Suppressor macrophage (primary cell): ENCODE measurements at places on chromosomes 7 and 10.

DNA sequence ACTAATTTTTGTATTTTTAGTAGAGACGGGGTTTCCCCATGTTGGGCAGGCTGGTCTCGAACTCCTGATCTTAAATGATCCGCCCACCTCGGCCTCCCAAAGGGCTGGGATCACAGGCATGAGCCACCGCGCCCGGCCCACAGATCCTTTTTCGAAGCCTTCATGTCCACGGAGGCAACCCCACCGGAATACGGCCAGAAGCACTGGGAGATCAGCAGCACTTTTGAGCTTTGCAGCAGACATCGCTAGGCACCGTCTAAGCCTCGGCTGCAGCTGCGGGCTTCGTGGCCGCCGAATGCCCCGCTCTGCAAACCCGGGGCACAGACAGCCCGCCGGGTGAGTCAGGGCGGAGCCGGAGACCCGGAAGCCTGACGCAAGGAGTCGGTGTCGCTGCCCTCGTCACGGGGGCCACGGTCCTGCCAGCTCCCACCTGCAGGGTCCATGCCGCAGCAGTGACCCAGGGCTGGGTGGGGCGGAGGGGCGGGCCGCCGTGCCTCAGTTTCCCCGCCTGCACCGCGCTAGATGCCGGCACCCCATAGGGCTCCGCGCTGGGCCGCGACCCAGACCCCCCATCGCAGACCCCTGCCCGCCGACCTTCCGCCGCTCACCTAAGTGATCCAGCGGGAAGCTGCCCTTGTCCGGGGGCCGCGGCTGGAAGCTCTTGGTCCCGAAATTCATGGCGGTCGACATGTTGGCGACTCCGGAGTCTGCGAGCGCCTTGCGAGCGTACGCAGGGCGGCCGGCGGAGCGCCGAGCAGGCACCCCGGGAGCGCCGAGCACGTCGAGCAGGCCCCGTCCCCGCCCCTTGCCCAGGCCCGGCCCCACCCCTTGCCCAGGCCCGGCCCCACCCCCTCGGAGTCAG, at the start of gene COX19:
TSS of gene COX19 (minus strand) at position 730 of the 862 bp plus-strand sequence. CDS start at position 690, 40 bp downstream.
- peak; percentile 92 for DNase-seq

DNA sequence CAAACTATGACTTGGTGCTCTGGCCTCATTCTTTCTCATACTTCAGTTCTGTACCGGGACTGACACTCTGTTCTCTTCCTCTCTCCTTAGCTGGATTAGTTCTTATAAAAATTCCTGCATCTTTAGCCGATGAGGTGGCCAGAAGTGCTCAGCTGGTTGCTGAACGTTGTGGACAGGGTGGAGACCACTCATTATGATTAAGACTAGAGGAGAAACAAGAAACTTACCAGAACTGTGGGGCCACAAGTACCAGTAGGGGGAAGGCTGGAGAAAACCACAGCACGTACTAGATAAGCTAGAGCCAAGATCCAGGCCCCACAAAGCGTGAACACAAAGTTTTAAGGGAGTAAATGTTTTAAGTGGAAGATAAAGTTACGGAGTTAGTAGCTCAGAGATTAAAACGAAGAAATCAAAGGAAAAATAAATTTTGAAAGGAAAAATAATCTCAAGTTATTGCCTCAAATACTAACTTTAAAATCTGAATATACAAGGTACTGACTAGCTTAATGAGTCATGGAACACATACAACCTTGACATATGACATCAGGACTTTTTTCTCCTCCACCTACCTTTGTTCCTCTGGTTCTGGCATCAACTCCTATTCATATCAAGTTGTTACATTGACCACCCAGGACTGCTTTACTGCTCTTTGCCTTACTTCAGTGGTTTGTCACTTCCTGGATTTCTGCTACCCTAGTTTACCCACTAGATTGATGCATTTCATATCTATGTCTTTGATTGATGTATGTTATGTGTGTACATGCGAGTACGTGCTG, 469.0 kb downstream of the TFEC start:
- DNase-seq, result no peak

DNA sequence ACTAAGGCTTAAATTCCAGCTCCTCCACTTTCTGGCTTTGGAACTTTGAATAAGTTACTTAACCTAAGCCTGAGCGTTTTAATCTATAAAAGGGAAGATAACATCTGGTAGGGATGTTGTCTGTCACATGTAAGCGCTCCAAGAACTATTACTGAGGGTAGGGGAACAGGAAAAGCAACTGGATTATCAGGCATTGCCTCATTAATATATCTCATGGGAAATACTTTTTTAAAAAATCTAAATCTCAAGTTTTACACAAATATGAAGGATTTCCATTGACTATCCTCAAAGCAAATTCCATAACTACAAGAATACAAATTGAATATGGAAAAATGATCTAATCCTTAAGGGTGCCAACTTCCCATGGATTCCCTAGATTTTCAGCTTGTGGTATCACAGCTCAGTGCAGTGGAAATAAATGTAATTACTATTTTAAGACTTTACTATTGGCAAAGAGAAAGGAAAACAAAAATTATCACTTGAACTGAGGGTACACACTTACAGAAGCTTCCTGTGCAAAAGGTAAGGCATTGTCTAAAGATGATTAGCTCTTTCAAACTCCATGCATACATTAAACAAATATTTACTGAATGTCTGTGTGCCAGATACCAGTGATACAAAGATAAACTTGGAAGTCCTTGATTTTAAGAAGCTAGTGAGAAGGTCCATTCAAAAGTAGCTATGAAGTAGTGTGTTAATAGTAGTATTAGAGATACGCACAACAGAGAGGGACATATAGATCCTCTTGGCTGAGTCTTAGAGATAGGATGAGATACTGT, 38.4 kb downstream of the NT5C2 start:
- peak; percentile 27 for DNase-seq

- DNase-seq, result no peak
Observed at GRCh38 chr7:114970308-114970707, 48.4 kb downstream of the MDFIC start.

DNA sequence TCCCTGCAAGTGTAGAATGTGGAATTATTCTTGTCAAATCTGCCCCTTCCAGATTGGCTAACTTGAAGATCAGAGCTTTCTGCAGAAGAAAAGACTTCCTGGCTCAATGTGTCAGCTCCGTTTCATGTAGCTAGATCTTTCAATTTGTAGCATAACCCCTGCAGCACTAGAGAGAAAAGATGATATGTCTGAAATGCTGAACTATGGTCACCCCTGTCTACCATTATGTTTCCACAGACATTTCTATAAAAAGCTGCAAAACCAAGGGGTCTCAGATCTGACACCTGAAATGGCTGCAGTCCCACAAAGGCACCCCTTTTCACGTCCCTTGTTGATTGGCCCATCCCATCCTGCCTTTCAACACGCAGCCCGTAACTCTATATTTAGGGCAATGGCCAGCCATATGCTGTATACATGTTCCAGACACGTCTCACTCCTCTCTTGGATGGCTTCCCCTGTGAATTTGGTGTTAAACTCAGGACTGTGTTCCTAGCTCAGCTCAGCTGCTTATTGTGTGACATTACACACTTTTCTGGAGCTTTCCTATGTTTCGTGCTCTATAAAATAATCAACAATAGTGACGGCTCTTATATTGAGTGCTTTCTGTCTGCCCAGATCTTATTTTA, 648.6 kb upstream of the CELF2 start:
- DNase-seq, result no peak

- peak; percentile 21 for DNase-seq
Observed at GRCh38 chr7:92631850-92632487, 41.8 kb upstream of the FAM133B start.

DNA sequence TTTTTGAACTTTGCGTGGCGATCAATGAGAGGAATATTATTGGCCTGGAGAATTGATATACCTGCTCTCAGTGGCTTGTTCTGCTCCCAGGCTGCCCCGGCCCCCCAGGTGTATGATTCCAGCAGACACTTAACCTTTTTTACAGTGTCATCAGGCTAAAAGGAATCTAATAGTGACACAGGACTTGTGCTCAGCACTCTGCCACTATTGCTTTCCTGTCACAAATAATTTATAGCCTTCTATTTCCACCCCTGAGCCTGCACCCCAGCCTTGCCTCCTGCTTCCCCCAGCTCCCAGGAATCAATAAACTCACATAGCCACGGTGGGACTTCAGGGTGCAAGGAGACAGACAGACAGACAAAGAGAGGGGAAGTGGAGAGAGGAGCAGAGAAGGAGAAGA, 28.3 kb downstream of the PAX2 start:
- DNase-seq, result no peak

- DNase-seq, result no peak
Observed at GRCh38 chr10:62843600-62843999, 27.4 kb upstream of the EGR2 start.

DNA sequence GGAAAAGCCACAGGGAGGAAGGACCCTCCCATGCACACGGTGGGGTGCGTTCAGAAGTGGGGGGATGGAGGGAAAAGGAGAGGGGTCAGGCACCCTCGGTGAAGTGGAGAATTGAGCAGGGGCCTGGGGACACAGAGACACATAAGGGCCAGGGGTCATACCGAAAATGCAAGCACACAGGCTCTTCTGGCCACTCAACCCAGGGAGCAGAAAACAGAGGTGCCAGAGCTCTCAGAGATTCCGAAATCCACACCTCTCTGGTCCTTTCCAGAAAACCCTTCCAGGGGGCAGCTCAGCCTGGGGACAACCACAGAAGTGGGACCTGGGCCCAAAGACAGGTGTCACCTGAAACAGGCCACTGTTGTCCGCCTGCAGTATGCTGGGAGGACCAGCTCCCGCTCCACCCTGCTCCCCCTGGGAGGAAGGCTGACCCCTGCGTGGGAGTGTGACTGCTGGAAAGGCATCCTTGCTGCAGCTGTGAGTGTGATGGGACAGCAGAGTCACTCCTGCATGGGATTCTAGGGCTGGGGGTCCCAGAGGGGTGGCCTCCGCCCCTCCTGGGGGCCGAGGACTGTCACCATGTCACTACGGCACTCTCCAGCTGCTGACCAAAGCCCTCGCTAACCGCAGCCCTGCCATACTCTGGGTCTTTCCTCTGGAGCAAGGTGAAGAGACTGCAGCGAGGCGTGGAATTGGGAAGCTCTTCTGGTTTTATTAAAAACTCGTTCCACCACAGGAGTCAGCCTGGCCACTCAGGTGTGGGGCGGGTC, 63.1 kb downstream of the TMEM209 start:
- no peak for DNase-seq

DNA sequence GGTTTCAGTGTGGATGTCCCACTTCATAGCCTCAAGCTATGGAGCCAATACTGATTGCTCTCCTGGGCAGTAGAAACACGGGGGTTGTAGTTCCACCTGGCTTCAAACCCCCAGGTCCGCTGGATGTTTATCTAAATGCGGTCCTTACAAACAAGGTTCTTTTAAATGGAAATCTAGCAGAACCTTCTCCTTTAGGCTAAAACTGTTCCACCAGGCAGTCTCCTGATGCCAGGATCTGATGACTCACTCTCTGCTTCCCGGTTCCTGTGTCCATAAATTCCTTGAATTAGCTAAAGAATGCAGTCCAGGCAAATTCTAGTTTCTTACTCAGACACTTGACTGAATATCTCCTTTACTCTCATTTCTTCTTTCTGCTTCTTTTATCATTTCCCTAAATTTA, 108.4 kb upstream of the FAM3C start:
- DNase-seq, result no peak

- no peak for DNase-seq
Observed at GRCh38 chr7:122626785-122627184, 72.1 kb downstream of the RNF133 start.

DNA sequence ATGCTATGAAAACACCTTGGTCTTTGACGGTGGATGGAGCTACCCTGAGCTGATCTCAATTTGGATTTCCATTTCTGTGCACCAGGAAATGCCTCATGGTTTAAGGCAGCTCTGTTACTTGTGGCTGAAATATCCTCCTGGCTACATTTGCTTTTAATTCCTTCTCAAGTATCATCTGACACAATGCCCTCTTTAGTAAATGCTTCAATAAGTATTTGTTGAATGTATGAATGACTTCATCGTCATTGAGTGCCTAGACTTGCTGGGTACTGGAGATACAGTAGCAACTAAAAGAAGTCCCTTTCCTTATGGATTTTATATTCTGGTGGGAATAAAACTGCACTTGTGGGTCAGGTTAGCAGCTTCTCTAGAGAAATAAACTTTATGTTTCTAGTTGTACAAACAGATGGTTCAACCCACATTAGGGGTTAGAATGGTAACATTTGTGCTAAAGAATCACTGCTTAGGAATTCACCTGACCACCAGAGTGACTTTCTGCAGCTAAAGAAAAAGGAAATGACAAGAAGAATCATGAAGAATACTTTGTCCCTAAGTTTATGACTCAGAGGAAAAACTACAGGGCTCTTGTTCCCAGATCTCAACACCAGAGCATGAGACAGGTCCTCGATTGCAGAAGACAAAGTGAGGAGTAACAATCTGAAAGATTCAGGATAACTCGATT, 21.8 kb upstream of the SMNDC1 start:
- DNase-seq, result no peak

DNA sequence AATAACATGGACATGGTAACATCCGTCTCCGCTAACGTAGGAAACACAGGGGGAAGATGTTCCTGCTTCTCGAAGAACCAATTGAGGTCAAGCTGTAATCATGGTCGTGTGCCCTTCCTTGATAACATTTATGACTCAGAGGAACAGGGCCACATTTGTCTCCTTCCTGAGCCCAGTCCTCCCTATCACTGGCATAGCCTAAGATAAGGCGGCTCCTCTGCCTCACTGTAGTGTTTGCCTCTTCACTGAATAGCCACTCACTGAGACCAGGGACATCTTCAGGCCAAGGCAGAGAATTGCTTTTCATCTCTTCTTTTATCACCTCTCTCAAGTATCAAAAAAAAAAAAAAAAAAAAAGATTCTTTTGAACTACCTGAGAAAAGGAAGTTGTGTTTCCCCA, 5.4 kb upstream of the GRM8 start:
- no peak for DNase-seq

DNA sequence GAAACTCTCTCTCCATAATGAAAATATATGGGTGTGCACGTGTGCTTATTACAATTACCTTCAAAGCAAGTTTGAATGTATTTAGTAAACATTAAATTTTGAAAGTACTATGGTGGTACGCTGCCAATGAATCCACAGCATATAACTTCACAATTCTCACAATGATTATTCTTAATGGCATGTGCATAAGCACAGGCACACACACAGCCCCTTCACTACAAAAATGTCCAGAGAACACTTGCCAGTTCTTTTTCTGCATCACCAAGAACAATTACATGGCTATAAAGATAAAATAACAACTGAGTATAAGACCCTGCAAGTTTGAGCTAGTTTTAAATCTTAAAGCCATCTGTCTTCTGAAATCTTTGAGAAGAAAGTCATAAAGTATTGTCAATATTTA, 22.2 kb downstream of the SGCE start:
- no peak for DNase-seq
